Astrocyte of the hippocampus (primary cell): ENCODE measurements at places on chromosomes 4 and X.

DNA sequence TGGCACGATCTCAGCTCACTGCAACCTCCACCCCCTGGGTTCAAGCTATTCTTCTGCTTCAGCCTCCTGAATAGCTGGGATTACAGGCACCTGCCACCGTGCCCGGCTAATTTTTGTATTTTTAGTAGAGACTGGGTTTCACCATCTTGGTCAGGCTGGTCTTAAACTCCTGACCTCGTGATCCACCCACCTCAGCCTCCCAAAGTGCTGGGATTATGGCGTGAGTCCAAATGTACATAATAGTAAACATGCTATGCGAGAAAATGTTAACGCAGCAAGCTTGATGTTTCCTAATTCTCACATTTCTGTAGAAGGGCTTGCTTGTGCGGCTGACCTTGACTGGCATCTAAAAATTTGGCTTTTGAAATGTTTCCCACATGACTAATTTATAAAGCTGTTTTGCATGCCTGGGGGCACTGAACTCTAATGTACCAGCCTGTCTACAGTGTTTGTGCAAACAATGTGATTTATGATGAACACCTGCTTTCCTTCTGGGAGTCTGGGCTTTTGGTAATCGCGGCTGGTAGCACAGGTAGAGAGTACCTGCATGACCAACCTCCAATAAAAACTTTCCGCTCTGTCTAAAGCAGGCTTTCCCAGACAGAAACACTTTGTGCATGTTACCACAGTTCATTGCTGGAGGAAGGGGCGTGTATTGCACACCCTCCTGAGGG is 216.8 kb downstream of the IL15 start:
- DNase-seq = no peak

- DNase-seq = no peak
Observed at GRCh38 chr4:58272311-58272710, 1162.1 kb upstream of the IGFBP7 start.

- DNase-seq = no peak
Observed at GRCh38 chr4:57691370-57691769, 581.2 kb upstream of the IGFBP7 start.

DNA sequence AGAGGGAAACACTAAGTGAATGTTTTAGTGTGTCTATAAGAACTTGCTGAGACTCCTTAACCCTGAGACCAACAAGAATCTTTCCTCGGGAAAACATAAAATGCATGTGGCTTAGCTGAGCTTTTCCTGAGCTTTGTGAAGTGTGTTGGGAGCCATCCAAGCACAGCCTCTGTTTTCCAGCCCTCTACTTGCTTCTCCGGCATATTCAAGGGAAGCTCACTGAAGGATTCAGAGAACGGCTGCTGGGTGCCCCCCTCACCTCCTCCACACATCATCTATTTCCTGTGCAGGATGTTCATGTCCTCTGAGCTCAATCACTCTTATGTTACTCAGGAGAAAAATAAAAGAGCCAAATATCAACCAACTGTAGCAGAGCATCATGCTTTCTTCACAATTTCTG is 492.1 kb downstream of the IL15 start:
- DNase-seq = peak; percentile 74

DNA sequence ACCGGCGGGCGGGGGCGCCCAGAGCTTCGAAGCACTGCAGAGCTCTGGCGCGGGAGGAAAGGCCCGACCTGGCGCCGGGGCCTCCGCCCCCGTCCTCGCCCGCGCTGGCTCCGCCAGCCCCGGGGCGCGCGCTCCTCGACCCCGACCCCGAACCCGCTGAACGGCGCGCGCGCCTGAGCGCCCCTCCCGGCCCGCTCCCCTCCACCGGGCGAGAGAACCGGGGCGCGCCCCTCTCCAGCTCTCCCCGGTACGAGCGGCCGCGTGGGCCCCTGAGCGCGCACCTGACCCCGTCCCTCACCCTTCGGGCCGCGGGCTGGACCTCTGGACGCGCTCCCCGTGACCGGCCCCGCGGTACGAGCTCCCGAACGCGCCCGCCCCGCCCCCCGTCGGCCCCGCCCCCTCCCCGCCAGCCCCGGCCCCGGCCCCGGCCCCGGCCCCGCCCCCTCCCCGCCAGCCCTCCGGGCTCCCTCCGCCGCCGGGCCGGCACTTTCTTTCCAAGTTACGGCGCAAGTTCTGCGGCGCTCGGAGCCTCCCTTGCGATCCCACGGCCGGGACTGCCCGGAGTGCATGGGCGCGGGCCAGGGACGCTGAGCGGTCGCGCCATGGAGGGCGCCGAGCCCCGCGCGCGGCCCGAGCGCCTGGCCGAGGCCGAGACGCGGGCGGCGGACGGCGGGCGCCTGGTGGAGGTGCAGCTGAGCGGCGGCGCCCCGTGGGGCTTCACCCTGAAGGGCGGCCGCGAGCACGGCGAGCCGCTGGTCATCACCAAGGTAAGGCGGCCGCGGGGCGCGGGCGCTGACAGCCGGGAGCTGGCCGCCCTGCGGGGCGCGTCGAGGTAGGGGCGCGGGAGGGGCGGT is at the start of gene SHROOM2:
Gene SHROOM2, plus strand, starts transcription at position 486 of the 854 bp plus-strand sequence. Its CDS starts 117 bp downstream, at position 603.
- DNase-seq = peak; percentile 23

- no peak for DNase-seq
Observed at GRCh38 chr4:146330392-146330791, 116.1 kb downstream of the REELD1 start.

DNA sequence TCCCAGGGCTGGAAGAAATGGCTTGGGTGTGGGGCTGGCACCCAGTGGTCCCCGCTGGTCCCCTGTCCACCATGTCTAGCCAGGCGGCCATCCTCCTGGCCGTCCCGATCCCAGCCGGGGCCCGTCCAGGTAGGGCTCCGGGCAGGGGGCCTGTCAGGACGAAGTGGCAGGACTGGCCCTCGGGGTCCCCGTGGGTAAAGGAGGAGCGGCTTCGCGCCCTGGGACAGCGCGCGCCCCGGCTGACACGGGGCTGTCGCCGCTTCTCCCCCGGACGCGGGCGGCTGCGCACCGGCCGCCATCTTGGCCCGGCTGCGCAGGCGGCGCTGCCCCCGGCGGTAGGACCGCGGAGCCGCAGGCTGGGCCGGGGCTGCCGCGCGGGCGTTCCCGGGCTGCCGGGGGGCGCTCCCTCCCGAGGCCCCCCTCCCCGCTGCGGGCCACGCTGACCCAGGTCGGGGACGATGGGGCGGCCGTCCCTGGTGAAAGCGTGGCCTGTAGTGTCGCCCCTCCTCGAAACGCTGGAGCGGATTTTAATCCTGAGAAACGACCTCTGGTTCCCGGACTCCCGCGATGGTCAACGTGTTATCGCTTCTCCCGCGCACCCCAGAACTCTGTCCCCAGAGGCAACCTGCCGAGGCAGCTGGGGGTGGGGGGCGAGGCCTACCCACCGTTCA is 60.4 kb upstream of the BCOR start:
- DNase-seq = peak; percentile 71

DNA sequence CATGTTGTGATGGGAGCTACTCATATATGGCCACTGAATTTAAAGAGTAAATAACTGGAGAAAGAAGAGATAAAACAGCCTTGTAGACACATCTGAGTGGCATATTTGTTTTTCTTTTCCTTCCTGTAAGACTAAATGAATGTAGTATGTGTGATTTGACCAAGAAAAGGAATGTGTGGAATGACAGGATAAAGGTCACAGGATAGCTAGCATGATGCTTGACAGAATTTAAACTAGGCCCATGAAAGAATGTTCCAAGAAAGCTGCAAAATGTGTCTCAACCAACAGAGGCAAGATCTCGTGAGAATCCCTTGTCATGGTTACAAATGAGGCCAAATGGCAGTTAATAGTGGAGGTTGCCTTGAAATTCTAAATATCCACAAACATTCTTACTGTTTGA is 137.0 kb downstream of the KCNIP4 start:
- DNase-seq = peak; percentile 68

DNA sequence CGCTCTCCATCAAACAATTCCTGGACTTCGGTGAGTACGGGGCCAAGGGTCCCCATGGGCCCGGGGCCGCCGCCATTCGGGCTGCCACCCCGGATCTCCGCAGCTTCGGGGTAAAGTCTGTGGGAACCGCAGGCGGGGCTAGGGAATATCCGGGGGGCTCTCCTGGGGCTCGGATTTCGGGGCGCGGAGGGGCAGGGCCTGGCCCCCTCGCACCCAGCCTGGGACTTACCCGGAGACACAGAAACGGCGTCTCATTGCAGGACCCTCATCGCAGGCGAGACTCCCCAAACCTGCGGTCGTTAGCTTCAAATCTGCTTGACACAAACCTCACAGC is 413 bp downstream of the PDK3 start:
- no peak for DNase-seq

DNA sequence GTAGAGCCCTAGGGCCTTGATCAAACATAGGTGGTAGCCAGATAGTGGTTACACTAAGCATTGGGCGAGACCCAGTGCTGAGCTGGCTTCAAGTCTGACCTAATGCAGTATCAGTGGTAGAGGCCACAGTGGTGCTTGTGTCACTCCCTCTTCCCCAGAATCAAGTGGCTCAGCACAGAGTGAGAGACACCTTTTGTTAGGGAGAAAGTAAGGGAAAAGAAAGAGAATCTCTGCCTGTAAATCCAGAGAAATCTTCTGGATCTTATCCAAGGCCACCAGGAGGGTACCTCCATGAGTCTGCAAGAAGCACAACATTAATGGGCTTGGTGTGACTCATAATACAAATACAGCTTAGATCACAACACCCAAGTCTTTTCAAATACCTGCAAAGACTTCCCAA is 117.7 kb upstream of the SLC6A14 start:
- DNase-seq = no peak

DNA sequence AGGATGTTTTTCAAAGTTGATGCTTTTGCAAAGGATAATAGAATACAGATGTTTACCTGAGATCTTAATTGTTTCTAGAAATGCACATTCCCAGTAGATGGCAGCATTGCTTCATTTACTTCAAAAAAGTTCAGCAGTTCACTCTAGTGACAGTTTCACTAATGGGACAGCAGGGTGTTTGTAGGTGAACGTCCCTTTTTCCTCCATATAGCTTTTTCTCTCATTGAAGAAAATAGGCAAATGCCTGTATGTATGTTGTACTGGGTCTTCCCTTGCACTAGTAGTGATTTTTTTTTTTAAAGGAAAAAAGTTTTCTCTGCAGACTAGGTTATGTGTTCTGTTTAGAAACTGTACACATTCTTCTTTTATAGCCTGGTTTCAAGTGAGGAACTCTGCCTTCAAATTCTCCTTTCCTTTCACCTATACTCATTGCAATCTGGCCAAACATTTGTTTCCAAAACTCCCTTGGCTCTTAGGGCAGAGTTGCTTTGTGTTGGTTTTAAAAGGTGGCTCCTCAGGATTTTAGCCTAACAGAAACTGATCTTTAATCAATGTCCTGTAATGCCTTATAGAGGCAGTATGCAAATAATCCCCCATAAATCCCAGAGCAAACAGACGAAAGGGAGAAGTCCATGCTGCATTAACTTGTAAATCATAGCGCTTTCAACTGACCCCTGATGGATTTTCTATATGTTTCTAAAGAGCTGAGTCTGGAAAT is 86.3 kb downstream of the EGF start:
- peak; percentile 76 for DNase-seq

GRCh38 chr4:14539246-14539645 is 463.0 kb upstream of the CPEB2 start:
- no peak for DNase-seq

GRCh38 chr4:10608501-10609219 is 75.9 kb downstream of the CLNK start:
- peak; percentile 33 for DNase-seq
